ENCODE measurements at places on chromosomes 11 and 22.

- DNase-seq = peak; percentile 35
Measured at GRCh38 chr22:41446057-41446501, 522 bp downstream of the TOB2 start.

GRCh38 chr11:124190298-124191139 lies 7.4 kb downstream of the OR10D3 start:
- no peak for DNase-seq

DNA sequence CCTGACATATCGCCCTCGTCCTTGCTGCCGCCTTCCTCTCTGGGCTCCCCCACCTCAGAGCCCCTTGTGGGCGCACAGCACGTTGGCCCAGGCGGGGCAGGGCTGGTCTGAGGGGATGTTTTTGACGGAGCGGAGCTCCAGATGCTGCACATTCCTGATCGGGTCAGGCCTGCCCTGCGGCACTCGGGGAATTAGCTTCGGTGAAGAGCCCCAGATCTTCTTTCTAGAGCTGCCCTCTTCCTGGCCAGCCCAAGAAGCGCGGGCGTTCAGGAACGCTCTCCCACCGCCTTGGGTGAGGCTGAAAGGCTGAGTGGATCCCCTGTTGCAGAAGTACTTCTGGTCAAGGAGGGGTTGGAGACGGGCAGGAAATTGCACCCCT lies 12.1 kb downstream of the YPEL4 start:
- DNase-seq = no peak

DNA sequence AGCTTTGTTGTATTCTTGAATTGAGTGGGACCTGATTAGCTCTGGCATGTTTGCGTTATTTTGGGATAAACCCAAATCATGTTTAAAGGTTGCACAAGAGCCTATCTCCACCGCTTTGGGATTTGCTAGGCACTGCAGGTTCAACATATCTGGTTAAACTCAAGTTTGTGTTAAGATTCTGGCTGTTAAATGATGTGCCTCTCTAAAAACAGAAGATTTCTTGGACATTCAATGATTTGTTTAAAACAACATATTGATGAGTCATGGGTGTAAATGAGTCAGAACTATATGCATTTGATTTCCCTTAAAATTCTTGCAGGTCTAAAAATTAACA lies 67.4 kb downstream of the AMOTL1 start:
- no peak for DNase-seq

GRCh38 chr11:111093061-111093460 lies 152.5 kb upstream of the POU2AF2 start:
- no peak for DNase-seq

- no peak for DNase-seq
Measured at GRCh38 chr11:68302670-68303069, 9.7 kb upstream of the LRP5 start.

GRCh38 chr11:127995921-127996320 lies 591.4 kb downstream of the ETS1 start:
- DNase-seq = no peak

DNA sequence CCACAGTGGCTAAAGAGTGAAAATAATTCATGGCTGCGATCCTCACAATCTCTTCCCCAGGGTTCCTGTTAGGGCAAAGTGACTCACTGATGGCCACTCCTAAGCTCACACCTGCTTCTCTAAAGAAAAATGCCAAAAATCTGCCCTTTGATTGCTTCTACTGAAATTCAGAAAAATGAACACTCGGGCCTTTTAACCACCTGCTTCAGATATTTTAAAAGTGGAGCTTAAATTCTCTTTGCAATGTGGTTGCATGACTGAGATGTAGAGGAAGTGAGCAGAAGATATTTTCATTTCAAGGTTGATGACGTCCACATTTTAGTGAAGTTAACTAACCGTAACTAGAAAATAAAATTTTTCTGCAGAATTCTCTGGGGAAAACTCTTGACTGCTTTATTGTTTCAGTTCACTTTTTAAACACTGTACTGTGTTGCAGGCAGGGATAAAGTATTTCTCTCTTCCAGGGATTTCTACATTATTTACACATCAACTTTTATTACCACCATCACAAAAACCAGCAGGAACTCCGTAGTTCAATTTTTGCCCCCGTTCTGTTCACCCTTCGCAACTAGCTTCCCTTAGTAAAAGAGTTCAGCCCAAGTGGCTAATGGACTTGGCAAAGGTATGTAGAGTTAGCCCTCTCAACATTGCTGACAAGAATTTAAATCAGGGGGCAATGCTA lies 8.5 kb downstream of the RAB30 start:
- no peak for DNase-seq

GRCh38 chr11:44464741-44465140 lies 100.7 kb upstream of the CD82 start:
- no peak for DNase-seq

DNA sequence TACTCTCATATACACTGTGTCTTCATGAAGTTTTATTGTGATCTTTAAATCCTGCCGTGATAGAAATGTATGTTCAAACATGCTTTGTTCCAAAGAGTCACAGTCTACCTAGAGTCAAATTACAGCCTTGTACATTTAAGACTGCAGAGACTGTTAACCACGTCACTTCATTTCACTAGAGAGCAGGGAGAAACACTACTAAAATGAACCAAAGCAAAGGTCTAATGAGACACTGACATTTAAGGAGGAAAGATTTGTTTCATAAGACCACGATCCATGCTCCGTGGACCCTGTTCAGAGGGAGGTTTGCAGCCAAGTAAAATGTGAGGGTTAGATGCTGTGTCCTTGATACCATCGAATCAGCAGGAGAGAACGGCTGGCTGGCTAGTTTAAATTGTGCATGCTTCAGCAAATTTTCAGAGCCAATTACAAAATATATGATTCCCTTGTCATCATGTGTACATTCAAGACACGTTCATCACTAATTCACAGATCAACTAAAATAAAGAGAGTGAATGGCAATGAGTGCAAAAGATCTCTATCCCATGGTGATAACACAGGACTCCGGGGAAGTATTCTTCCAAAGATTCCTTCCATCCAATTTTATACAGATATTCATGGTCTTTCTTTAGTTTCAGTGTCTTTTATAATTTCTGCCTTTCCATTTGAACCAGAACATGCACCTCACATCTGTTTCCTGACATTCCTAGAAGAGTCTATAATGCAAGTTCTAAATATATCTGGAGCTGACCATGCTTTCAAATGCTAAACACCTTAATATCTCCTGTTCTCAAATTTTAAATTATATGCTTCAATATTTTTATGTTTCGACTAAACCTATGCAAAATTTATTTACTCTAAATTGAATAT lies 960.9 kb upstream of the FAT3 start:
- no peak for DNase-seq

GRCh38 chr11:27362749-27363575 lies at the start of gene CCDC34:
Gene CCDC34, minus strand, starts transcription at chr11:27363215. Its CDS starts 21 bp downstream, at chr11:27363194.
- peak; percentile 92 for DNase-seq

GRCh38 chr22:28736301-28737155 lies 5.1 kb downstream of the CHEK2 start:
- no peak for DNase-seq

GRCh38 chr22:46035380-46035741 lies 58.4 kb upstream of the WNT7B start:
- DNase-seq = no peak

GRCh38 chr11:78019808-78020207 lies 3.3 kb downstream of the KCTD14 start:
- DNase-seq = no peak

DNA sequence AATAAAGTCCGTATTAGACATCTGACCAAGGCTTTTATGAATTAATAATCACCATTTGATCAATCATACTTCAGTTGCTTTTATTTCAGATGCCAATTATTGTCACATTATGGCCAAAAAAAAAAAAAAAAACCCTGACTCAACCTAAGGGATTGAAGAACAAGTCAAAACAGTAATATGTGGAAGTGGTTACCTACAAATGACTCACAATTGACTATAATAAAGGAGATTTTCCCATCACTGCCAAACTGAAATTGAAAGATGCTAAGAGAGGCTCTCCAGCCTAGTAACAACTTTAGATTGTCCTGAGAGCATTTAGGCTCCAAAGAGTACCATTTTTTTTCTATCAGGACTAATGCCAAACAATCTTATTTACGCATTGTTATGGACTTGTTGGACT lies 35.2 kb downstream of the SOX6 start:
- no peak for DNase-seq

GRCh38 chr11:131354251-131354701 lies 16.1 kb upstream of the NTM start:
- no peak for DNase-seq

DNA sequence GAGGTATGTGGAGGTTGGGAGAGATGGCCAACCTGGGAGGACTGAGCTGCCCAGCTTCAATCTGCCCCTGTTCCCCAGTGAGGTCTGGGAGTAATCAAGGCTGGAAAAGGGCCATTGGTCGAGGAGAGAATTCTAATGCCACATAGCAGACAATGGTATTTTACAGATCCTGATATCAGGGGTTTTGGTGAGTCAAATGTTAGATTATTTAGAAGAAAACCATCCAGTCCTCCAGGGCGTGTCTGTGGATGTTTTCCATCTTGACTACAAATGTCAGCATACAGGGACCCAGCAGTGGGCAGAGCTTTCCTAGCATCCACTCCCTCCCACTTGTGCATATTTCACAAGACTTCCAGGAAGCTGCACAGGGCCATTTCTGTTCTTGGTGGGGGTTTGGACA lies 107.9 kb downstream of the SCN3B start:
- DNase-seq = no peak

All from hematopoietic multipotent progenitor cell treated with erythropoietin and hydrocortisone succinate and interleukin-3 and kit ligand, for 15 days (in vitro differentiated cells).